ENCODE measurements at places on chromosomes 7 and 10.

DNA sequence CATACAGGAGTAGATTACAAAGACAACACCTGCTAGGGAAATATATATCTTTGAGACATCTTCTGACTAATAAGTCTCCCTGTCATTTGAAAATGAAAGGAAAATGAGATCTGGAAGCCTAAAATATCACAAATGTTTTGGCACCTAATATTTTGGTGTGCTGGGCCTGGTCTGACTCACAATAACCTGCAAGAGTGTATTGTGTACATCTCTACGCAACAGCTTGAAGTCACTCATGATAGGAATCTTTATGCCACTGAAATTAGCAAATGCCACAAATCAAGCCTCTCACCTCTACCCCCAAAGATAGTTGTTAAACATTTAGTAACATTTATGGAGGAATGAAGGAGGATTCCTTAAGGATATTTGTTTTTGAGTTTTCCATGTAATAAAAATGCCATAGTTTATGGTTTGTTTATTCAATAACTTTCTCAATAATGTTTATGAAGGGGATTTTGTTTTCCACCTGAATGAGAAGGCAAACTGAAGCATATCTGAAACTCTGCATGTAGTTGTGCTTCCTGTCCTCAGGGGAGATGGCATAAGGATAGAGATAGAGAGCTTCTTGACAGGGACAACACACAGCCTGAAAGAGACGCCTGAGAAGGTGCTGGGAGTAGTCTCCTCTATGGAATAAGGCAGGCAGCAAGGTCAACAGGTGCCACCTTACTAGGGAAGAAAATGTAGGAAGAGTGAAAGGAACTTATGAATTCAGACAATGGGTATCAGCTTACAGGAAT, 197.4 kb downstream of the AHR start:
- no peaks in the 10 kb centered on the region for H3K27me3 ChIP-seq
- H3K36me3 ChIP-seq = no peaks in the 10 kb centered on the region
- H3K4me3 ChIP-seq = no peak overlapping the region
- H3K4me1 ChIP-seq = peaks cover 14% of the 10 kb centered on the region
- DNase-seq = no peak

DNA sequence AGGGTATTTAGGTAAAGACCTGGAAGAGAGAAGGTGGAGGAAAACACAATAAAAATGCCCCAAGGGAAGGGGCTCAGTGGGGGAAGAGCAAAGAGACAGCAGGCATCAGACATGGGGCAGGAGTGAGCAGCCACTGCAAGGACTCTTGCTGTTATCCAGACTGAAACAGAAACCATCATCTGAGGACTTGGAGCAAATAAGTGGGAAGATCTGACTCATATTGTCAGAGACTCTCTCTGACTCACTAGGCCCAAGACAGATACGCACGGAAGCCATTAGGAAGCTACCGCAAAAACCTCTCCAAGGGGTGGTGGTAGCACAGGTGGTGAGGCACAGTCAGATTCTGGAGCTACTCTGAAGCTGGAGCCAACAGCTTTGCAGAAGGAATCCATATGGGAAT, 110.7 kb downstream of the RNF32 start:
- no peak overlapping the region for H3K4me3 ChIP-seq
- H3K27ac ChIP-seq = no peak overlapping the region
- H3K4me1 ChIP-seq = no peaks in the 10 kb centered on the region
- H3K27me3 ChIP-seq = no peaks in the 10 kb centered on the region
- DNase-seq = no peak

GRCh38 chr7:105215182-105215581, 173.5 kb downstream of the SRPK2 start:
- no peaks in the 10 kb centered on the region for H3K36me3 ChIP-seq
- no peak for DNase-seq
- H3K4me1 ChIP-seq = peaks cover 85% of the 10 kb centered on the region
- no peak overlapping the region for H3K27ac ChIP-seq
- H3K4me3 ChIP-seq = no peak overlapping the region

- H3K4me1 ChIP-seq = no peaks in the 10 kb centered on the region
- DNase-seq = no peak
- H3K4me3 ChIP-seq = no peak overlapping the region
- no peak overlapping the region for H3K27ac ChIP-seq
- peaks cover 2% of the 10 kb centered on the region for H3K27me3 ChIP-seq
Observed at GRCh38 chr7:29929018-29929807, 60.4 kb downstream of the SCRN1 start.

DNA sequence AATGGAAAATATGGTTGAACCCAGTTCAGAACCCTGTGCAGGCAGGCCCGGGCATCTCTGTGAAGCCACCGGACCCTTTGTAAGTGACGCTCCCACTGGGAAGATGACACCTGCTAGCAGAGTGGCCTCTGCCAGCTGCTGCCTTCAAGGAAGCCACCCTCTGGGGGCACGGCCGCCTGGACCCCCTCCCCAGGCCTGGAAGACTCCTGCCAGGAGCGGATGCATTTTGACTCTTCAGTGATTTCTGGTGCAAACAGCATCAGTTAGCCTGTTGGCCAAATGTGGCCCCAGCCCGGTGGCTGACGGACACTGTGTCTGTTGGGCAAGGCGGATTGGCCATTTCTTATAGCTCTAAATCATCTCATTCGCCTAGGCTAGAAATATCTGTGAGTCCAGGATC, 514.1 kb upstream of the FOXK1 start:
- H3K27me3 ChIP-seq = peaks cover 2% of the 10 kb centered on the region
- no peaks in the 10 kb centered on the region for H3K36me3 ChIP-seq
- H3K4me3 ChIP-seq = no peak overlapping the region
- H3K4me1 ChIP-seq = no peaks in the 10 kb centered on the region
- DNase-seq = no peak

GRCh38 chr10:44470784-44471183, 85.9 kb upstream of the CXCL12 start:
- H3K27me3 ChIP-seq = peaks cover 6% of the 10 kb centered on the region
- no peak overlapping the region for H3K27ac ChIP-seq
- H3K4me1 ChIP-seq = no peaks in the 10 kb centered on the region
- no peak overlapping the region for H3K4me3 ChIP-seq
- DNase-seq = no peak

DNA sequence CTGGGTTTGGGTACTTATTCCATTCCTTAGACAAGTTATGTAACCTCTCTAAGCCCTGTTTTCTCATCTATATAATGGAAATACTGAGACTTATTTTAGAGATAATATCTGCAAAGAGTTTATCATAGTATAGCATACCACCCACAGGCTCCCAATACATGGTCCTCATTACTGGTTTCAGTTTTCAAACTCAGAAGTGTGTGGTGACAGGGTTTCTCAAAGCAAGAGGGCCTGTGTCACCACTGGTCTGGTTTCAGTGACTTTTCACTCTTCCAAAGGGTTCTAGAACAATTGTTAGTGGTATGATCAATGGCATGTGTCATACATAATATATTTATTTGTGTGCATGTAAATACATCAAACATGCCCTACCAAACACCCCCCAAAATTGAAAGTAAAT, 89.2 kb upstream of the BMPER start:
- peaks cover 10% of the 10 kb centered on the region for H3K4me1 ChIP-seq
- H3K36me3 ChIP-seq = no peaks in the 10 kb centered on the region
- H3K27me3 ChIP-seq = no peaks in the 10 kb centered on the region
- H3K27ac ChIP-seq = no peak overlapping the region
- no peak for DNase-seq

- peaks cover 2% of the 10 kb centered on the region for H3K27me3 ChIP-seq
- H3K27ac ChIP-seq = no peak overlapping the region
- H3K4me3 ChIP-seq = no peak overlapping the region
- DNase-seq = no peak
- no peaks in the 10 kb centered on the region for H3K4me1 ChIP-seq
- H3K36me3 ChIP-seq = no peaks in the 10 kb centered on the region
Observed at GRCh38 chr10:47369251-47369894, 14.7 kb downstream of the ZNF488 start.

DNA sequence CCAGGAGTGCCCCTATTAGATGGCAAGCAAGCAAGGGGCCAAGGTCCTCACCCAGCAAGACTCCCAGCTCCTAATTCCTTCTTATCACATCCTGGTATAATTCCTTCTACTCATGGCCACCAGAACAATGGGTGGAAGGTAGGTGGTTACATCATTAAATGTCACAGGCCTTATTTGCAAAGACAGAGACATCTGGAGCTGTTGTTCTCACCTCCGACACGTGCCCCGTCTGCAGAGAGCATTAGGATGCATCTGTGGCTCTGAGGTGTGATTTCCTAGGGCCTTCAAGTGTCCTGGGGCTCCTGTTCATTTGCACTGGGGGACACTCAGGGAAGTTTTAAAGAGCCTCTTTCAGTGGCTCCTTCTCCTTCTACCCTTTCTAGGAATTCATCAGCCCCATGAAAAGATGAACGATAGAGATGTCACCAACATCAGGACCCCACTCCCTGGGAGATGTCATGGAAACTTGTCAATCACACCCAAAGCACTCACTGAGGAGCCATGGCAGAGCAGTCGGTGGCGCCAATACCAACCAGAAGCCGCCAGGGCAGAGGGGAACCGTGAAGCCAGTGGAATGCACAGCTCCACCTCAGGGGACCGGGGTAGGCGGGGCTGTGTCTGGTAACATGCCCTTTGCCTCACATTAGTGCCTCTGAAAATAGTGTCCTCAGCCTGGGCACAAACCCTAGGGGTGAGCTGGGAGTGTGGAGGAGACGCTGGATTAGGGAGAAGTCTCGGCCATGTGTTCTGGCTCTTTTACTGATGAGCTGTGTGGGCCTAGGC, 2.9 kb upstream of the ATP6V0E2 start:
- peak; percentile 28 for DNase-seq
- H3K27me3 ChIP-seq = peaks cover 2% of the 10 kb centered on the region
- no peak overlapping the region for H3K27ac ChIP-seq
- H3K36me3 ChIP-seq = no peaks in the 10 kb centered on the region
- H3K4me1 ChIP-seq = peaks cover 57% of the 10 kb centered on the region

- H3K4me1 ChIP-seq = peaks cover 22% of the 10 kb centered on the region
- peak overlapping the region; percentile 90 for H3K27ac ChIP-seq
- H3K27me3 ChIP-seq = peaks cover 12% of the 10 kb centered on the region
- H3K36me3 ChIP-seq = no peaks in the 10 kb centered on the region
Observed at GRCh38 chr7:50069613-50070012, 23.4 kb downstream of the ZPBP start.

- no peak overlapping the region for H3K27ac ChIP-seq
- no peaks in the 10 kb centered on the region for H3K36me3 ChIP-seq
- peaks cover 11% of the 10 kb centered on the region for H3K27me3 ChIP-seq
- no peaks in the 10 kb centered on the region for H3K4me1 ChIP-seq
Observed at GRCh38 chr7:29866490-29866930, 60.2 kb downstream of the WIPF3 start.

DNA sequence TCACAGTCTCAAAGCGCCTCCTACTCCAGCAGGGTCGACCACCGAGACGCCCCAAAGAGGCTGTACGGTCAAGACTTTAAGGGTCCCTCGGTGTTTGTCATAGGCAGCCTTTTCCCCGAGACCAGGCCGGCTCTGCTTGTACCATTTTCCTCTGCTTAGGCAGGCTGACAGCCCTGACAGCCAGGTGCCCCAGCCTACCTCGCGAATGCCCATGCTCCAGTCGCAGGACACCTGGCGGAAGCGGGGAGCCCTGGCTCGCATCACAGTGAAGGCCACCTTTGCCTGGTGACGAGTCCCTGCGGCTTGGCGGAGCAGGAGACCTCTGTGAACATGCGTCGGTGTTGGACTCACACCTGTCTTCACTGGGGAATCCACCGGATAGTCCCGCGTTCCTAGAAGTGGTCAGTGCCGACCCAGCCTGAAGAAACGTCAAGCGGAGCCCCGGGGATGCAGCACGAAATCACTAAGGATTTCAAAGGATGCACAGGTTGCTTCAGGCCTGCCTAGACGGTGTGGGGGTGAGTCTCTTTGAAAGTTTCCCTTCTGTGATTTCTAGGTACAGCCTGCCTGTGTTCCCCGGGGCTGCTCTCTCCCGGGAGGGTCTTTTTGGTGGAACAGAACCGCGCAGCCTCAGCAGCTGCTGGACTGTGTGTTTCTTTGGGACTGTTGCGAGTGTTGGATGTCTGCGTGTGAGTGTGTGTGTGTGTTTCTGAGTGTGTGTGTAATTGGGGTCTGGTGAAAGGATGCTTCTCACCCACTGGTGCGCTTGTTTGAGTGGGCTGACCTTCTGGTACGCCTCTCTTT, 30.5 kb upstream of the ZNF273 start:
- H3K27me3 ChIP-seq = peaks cover 9% of the 10 kb centered on the region
- H3K27ac ChIP-seq = no peak overlapping the region
- no peak for DNase-seq
- no peaks in the 10 kb centered on the region for H3K36me3 ChIP-seq
- peaks cover 5% of the 10 kb centered on the region for H3K4me1 ChIP-seq
- no peak overlapping the region for H3K4me3 ChIP-seq

DNA sequence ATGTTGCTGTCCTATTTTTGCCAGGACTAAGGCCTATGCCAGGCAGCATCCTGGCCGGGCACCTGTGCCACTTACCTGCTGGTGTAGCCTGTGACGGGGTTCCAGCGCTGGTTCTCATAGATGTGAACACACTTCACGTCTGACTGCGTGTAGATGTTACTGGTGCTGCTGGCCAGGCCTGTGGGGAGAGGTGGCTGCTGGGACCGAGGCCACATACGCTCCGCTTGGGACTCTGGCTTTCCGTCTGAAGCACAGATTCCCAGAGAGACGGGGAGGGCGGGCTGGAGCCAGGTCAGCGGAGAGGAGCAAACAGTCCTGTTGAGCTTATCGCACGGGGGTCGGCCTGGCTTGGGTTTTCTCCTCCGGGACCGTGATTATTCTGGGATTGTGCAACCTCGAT, 16.7 kb downstream of the BHLHA15 start:
- no peak for DNase-seq
- H3K4me1 ChIP-seq = no peaks in the 10 kb centered on the region
- H3K27ac ChIP-seq = no peak overlapping the region
- H3K36me3 ChIP-seq = peaks cover 11% of the 10 kb centered on the region

- peak overlapping the region; percentile 69 for H3K4me3 ChIP-seq
- H3K27ac ChIP-seq = peak overlapping the region; percentile 90
- H3K4me1 ChIP-seq = peaks cover 38% of the 10 kb centered on the region
- peaks cover 3% of the 10 kb centered on the region for H3K27me3 ChIP-seq
- DNase-seq = no peak
- no peaks in the 10 kb centered on the region for H3K36me3 ChIP-seq
Observed at GRCh38 chr10:109934958-109935793, 11.9 kb upstream of the XPNPEP1 start.

GRCh38 chr7:94368371-94368791, 26.3 kb upstream of the COL1A2 start:
- DNase-seq = no peak
- no peaks in the 10 kb centered on the region for H3K36me3 ChIP-seq
- H3K4me3 ChIP-seq = no peak overlapping the region
- no peak overlapping the region for H3K27ac ChIP-seq
- H3K4me1 ChIP-seq = no peaks in the 10 kb centered on the region
- H3K27me3 ChIP-seq = peaks cover 2% of the 10 kb centered on the region

- no peak for DNase-seq
- no peak overlapping the region for H3K27ac ChIP-seq
- H3K36me3 ChIP-seq = no peaks in the 10 kb centered on the region
- H3K4me1 ChIP-seq = no peaks in the 10 kb centered on the region
Observed at GRCh38 chr10:44028384-44029137, 356.3 kb downstream of the CXCL12 start.
